Left renal pelvis (tissue), 4 donors: ENCODE measurements at places on chromosomes 13 and 19.

DNA sequence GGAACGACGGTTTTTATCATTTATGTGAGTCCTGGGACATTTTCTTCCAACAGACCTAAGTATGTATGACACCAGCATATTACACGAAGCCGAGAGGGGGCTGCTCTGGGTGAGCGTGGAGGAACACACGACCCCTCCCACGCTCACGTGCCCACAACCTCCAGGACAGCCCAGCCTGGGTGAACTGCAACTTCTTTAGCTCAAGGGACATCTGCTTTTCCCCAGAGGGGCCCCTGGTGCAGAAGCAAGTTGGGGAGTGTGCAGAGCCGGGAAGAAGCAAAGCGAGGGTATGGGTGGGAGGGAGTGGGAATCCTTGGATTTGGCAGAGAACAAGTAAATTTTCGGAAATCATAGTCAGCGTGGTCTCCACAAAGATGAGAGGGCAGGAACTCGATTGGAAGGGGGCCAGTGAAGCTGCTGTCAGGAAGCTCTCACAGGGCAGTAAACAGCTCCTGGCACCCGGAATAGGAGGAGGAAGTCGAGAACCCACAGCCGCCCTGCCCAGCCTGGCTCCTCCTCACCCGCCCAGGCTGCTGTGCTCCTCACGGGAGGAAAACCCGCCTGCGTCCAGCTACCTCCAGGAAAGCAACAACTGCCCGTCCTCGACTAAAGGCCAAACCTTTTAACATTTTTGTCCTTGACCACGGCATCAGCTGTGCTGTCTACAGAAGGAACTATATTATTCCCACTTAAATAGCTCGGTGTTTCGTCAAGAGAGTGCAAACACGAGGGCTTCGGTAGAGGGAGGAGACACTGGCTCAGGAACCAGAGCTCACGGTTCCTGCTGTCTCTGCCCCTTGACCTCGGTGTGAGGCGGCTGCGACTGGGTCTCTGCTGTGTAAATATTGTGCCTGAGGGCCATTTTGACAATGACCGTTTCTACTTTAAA, 17.2 kb upstream of the CFAP97D2 start:
- no peak for DNase-seq

DNA sequence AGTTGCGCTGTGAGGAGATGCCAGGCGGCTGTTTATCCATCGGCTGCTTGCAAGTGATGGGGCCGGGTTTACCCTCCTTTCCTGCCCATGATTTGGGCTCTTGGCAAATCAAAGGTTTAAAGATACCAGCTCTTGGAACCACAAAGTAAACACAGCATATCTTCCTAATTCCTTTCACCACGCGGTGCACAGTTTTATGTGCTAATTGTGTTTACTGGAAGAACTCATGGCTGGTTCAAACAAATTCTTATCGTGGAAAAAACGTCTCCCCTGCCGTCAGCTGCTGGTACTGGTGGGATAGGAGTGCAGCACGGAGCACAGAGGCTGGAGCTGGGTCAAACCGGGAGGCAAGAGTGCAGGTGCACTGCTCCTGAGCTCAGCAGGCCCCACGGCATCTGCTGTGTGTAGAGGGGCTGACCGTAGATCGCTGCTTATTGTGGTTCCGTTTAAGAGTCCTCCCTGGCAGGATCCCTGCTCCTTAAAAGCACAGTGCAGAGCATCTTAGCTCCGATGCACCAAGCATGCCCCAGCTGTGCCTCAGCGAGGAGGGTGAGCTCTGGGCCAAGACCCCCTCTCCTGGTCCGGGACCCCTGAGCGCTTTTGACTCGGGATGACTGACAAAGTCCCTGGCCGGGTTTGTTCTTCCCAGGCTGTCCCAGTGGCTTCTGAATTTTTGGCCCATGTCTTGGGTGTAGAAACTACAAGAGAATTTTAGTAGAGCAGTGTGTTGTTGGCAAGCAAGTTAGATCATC, 51.3 kb upstream of the GAS6 start:
- DNase-seq: no peak

DNA sequence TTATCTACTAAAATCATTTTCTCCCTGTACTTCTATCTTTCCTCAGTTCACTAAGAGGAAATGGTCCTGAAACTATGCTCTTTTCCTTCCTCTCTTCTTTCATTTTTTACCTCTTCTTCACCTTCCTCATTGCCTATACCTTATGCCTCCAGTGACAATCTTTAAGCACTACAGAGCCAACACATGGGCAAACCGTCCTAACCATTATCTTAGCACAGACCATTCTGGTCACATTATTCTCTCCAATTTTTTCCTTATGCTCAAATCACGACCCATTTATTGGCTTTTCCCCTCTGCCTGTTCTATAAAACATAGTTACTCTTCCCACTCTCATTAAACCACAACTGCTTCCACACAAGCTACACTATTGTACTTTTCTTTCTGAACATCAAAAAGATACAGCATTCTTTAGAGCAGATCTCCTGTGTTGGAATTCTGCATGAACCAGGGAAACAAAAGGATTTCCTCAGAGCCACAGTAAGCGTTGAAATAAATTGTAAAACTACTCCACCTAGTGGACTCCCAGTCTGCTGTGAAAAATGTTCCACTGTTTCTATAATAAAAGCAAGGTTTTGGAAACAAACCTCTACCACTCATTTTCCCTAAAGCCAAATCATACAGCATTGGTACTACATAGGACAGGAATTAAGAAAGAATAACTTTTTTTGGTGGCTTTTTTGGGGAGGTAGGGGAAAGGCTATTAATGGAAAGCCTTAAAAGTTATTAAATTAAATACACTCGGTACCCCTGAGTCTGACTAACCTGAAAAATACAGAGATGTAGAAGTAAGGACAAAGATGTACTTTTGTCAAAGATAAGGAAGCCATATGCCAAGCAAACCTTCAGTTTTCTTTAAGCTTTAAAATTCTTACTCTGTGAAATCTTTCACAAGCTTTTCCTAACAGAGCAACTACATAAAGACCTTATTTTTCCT, 19.5 kb downstream of the NUFIP1 start:
- DNase-seq: no peak

- no peak for DNase-seq
These were observed 30.7 kb downstream of the NFIX start for GRCh38 chr19:13025819-13026456.

DNA sequence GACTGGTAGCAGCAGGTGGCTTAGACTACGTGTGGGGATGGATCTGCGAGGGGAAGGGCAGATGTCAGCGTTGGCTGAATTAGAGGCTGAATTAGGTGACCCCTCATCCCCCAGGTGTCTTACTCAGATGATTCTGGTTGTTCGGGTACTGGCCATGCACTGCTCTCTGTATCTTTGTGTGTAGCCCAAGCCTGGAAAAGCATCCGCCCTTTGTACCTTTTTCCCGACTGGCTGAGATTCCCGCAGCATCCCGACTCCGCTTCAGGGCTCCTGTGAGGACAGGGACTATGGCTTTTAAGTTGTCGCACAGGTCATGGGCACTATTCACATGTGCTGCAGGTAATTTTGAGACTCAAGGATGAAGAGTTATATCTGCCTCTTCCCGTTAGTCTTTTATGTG, 7.2 kb downstream of the TFDP1 start:
- DNase-seq: no peak

- no peak for DNase-seq
These were observed 10.3 kb downstream of the ACTN4 start for GRCh38 chr19:38657633-38658222.

DNA sequence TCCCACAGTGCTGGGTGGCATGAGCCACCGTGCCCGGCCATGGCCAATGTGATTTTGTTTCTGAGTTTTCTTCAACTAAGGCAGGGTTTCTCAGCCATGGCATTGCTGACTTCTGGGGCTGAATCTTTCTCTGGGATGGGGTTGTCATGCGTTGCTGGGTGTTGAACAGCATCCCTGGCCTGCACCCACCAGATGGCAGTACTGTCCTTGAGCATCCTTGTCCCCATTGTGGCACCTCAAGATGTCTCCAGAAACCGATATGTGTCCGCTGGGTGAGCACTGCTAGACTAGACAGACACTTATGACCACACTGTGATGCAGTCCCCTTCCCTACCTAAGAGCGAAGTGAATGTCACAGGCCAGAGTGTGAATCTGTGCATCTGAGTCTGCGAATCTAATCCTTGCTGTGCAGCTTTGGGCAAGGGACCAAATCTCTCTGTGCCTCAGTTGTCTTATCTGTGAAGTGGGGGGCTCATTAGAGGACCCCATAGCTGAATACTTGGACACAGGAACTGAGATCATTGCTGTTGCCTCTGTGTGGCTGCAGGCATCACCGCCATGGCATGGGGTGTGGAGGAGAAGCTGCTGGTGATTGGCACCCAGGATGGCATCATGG, 50.3 kb upstream of the SIN3B start:
- no peak for DNase-seq

DNA sequence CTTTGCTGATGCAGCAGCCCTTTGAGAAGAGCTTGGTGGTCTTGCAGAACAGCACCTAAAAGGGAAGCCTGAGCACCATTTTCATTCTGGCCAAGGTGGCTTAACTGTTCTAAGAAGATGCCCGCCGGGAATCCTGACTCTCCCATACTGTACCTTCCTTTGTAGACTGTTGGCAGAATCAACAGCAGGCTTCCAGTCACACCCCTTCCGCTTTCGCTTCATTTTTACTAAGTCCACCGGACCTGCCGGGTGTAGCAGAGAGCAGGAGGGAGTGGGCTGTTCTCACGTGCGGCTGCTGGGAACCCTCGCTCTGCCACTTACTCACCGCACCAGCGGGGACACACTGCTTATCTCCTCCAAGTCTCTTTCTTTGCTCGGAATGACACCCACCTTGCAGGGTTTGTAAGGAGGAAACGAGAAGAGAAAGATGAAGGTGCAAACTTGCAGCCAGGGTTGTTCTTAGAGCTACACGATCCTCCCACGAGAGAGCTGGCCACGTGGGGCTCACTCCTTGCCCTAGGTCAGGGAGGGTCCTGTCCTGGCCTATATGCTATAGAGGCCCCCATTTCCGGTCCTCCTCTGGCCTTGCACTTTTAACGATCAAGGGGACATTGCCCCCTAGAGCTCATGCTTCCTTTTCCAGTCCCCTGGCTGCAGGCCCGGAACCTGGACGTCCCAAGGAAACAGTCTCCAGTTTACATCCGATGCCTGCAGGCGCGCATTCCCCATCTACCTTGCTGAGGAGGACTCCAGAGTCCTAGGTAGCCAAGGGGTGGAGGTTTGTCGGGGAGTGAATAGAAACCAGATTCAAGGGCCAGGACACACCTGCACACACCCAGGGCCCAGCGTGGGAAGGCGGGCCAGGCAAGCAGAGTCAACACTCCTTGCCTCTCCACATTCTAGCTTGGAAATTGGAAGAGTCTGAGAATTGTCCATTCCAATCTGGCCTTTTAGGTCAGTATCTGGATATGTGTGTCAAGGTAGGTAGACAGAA, 453.6 kb downstream of the IRS2 start:
- DNase-seq: no peak

DNA sequence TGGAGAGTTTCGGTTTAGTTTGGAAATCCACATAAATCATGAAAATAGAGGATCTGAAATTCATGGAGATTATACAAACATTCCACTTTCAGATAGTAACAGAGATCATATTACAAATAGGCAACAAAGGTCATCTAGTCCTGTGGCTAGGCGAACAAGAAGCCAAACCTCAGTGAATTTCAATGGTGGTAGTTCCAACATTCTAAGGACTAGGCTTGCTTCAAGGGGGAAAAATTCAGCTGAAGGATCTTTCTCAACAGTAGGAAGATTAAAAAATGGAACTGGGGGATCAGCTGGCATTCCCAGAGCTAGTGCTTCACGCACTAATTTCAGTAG, 47.0 kb downstream of the FOXO1 start:
- DNase-seq: no peak

GRCh38 chr19:39384839-39385568, 5.9 kb downstream of the PAF1 start:
- no peak for DNase-seq

DNA sequence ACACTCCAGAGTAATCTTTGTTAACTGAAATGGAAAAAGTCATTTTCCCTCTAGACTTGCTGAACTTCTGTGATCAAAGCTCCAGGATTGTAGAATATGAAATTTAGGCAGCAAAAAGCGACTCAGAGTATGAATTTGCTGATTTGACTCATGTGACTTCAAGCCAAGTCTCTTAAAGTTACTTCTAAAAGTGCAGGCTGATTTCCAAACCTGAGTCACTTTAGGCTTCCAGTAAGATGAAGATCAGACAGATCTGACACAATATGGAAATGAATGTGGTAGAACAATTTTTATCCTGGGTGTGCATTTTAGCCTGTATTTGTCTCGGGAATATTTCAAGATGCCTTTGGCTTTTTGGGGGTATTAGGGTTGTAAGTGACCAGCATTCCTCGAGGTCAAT, 151.0 kb upstream of the TMTC4 start:
- DNase-seq: no peak

GRCh38 chr19:29402563-29402962, 123.2 kb upstream of the VSTM2B start:
- DNase-seq: no peak

GRCh38 chr13:80134346-80134745, 206.6 kb downstream of the SPRY2 start:
- no peak for DNase-seq

- DNase-seq: no peak
These were observed 6.6 kb downstream of the ZSCAN18 start for GRCh38 chr19:58091251-58091995.

DNA sequence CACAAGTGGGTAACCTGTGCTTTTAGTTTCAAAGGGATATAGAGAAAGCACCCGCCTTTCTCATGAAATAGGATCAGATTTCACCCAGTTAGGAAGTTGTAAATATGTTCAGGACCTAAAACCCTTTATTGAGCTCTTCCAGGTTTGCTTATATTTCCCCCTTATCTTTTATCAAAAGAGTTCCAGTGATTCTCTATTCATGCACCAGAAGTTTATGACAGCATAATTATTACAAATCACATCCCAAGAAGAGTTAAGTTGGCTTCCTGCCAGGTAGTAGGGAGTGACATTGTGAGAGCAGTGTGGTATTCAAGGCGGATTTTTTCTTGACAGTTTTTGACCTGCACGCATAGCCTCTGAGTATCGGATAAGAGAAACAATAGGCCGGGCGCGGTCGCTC, 190.3 kb downstream of the STK24 start:
- DNase-seq: no peak

- no peak for DNase-seq
These were observed 1.6 kb upstream of the ZNF556 start for GRCh38 chr19:2865334-2866100.

GRCh38 chr19:19821366-19821951, at the start of gene ZNF506:
ZNF506 (minus strand) TSS chr19:19821750; CDS start chr19:19821603, 147 bp downstream.
- peak; percentile 96 for DNase-seq

DNA sequence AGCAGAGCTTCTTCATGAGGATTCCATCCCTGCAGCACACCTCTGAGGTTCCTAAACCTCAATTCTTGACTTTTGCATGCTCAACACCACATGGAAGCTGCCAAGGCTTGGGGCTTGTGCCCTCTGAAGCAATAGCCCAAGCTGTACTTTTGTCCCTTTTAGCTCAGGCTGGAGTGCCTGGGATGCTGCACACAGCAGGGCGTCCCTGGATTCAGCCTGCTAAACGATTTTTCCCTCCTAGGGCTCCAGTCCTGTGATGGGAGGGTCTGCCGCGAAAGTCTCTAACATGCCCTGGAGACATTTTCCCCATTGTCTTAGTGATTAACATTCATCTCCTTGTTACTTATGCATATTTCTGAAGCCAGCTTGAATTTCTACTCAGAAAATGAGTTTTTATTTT, 98.3 kb downstream of the SLITRK5 start:
- no peak for DNase-seq

- no peak for DNase-seq
These were observed 38.2 kb downstream of the TMTC4 start for GRCh38 chr13:100636441-100636840.
